ENCODE measurements at places on chromosomes 5 and 9.

GRCh38 chr9:106920701-106921283, 57.8 kb downstream of the ZNF462 start:
- DNase-seq: no peak

GRCh38 chr5:59097116-59097515, 514.2 kb downstream of the RAB3C start:
- DNase-seq: no peak

DNA sequence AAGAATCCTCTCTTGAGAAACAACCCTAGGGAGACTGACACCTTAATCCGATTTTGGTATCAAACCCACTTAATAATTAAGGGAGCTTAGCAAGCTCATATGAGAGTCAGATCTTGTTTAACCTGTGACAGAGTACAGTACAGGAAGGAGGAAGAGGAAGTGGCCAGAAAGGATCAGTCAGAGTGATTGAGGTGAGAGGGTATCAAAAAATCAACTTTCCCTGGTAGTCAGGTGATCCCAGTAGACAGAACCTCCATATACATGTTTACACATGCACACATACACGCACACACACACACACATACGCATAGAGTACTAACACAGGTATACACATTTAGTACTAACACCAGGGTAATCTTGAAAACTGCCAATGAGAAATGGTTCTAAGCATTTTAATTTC, 56.8 kb downstream of the GLIS3 start:
- no peak for DNase-seq

- no peak for DNase-seq
Measured at GRCh38 chr5:155193029-155193428, 179.5 kb downstream of the KIF4B start.

DNA sequence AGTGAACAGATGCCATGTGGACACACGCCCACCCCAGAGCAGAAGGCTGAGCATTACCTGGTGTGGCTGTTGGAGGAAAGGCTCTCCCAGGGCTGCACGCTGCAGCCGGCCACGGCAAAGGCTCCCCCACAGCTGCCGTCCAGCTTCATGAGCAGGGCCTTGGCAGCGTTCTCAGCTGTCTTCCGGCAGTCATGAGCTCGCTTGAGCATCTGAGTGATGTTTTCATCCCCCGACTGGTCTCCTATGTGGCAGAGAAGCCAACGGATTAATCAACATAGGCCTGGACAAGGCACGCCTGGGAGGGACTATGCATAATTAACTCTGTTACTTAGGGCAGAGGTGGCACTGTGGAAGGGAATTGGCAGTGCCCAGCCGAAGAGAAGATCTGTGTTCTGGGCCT, 87.3 kb downstream of the DCP2 start:
- no peak for DNase-seq

DNA sequence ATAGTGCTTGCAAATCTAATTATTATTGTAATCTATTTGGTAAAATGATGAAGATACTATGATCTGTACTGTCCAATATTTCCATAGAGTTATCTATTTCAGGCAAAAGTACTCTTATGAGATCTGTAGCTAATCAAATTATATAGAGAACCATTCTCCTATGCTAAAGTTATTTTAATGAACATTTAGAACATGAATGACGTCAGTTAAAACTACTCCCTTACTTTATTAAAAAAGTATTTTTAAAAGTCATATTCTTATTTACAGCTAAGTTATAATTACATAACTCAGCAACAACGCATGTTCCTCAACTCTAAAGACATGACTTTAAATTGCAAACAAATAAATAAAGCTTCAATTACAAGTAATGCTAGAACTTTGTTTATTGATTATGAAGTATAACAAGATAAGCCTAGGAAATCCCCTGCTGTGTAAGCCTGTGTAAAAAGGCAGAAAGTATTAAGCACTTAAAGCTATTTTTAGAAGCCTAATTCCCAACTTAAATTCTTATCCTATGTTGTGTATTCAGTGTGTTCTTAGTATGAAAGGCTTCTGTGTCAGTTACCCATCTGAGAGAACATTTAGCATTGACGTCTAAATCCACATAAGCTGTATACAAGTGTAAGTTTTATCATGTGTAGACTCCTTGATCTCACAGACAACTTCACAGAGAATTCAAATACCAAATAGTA, 285.7 kb downstream of the HCN1 start:
- DNase-seq: no peak

GRCh38 chr5:111153483-111153882, 61.3 kb downstream of the WDR36 start:
- DNase-seq: no peak

GRCh38 chr5:33362915-33363314, 77.8 kb upstream of the TARS1 start:
- DNase-seq: no peak

- no peak for DNase-seq
Measured at GRCh38 chr5:43141211-43141610, 20.5 kb downstream of the ZNF131 start.

GRCh38 chr9:136052472-136052880, 42.6 kb downstream of the NACC2 start:
- peak; percentile 75 for DNase-seq

- DNase-seq: no peak
Measured at GRCh38 chr5:180341595-180341994, 11.5 kb downstream of the GFPT2 start.

- DNase-seq: no peak
Measured at GRCh38 chr5:112551419-112552032, 132.4 kb upstream of the EPB41L4A start.

- DNase-seq: no peak
Measured at GRCh38 chr5:32074401-32074800, 99.7 kb downstream of the GOLPH3 start.
